ENCODE measurements at places on chromosomes 13 and 19. TPM values are rescaled to one million over a fixed set of nuclear protein-coding genes. Genes with fewer than 3 reads are reported as not detected.

- DNase-seq: no peak
Measured at GRCh38 chr13:86298725-86299124, 499.5 kb upstream of the SLITRK6 start.

GRCh38 chr19:23554548-23554947 is 132.5 kb downstream of the ZNF675 start:
- peak; percentile 49 for DNase-seq

- DNase-seq: peak; percentile 12
Measured at GRCh38 chr19:10295305-10295846, 5.6 kb downstream of the ICAM5 start.

DNA sequence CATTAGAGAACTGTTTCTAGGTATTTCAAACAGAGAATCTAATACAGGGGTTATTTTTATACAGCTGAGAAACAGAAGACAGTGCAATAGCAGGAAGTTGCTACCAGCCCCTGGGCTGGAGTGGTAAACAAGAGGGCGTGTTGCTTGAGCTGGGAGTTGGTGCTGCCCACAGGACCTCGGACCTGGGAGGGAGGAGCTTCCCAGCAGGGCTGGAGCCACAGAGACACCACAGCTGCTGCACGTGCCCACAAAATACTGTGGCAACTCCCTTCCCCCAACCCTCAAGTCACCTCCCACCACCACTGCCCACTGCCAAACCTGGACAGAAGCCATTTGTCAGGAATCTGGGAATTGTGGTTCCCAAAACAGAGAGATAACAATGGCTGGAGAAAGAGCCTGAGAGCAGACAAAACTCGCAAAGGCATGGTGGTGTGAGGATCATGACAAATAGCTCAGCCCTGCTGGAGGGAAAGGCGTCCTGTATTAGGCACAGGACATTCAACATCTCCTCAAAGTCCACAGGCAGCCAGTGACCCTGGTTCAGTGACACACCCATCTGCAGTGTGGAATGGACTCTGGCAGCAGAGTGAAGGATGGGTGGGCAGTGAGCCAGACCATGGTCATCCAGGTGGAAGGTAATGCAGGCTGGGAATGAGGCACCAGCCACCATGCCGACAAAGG is 57.2 kb downstream of the SPATA13 start:
- peak; percentile 40 for DNase-seq

GRCh38 chr13:113005076-113005865 is 36.3 kb downstream of the MCF2L start:
- no peak for DNase-seq

- DNase-seq: no peak
Measured at GRCh38 chr19:54928299-54928698, 19.0 kb downstream of the NLRP7 start.

DNA sequence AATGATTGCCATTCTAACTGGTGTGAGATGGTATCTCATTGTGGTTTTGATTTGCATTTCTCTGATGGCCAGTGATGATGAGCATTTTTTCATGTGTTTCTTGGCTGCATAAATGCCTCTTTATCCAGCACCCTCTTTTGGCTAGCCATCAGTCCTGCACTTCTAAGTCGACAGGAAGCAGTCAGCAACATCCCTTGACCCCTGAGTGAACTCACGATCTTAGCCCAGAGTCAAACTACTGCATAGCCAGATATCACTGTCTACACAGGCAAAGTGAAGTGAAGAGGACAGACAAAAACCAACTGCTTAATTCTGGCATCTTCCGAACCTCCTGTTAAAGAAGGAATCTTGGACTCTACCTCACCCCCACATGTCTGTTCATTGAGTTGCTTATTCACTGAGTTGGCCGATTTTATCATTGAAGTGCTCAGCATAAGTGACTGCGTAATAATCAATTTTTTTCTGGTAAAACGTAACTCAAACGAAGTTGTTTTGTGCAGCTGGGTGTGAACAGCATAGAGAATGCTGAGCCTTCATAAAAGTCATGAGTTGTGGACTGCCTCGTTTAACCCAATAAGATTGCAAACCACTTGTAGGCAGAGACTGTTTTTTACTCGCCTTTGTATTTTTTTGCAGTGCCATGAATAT is 304.2 kb downstream of the COG6 start:
- peak; percentile 28 for DNase-seq

Gene SIGLEC10
- total RNA-seq: not detected
